ENCODE measurements at places on chromosomes 6 and 20.

- peak; percentile 42 for DNase-seq
These were observed 37.6 kb upstream of the MPC1 start for GRCh38 chr6:166420351-166420750.

GRCh38 chr6:157322792-157323254 is 496 bp downstream of the TMEM242 start:
- DNase-seq = no peak

- peak; percentile 28 for DNase-seq
These were observed 40.3 kb upstream of the PRND start for GRCh38 chr20:4681401-4681800.

DNA sequence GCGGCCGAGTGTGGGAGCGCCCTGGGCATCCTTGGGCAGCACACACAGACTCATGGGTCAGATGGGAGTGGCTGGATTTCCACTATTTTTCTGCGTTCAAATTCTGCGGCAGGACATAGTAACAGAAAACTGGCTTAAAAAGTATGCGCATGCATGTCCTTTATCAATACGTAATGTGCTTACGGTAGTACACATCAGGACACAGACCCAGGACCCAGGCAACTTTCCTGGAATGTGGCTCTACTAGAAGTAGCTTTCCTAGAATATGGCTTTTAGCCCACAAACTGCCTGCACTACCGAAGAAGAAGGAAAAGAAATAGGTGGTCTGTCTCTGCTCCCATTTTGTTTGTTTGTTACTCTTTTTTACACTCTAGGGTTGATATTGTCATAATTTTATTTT is 43.4 kb upstream of the SHLD1 start:
- no peak for DNase-seq

- DNase-seq = no peak
These were observed 191.7 kb upstream of the TCF21 start for GRCh38 chr6:133697185-133697584.

- DNase-seq = no peak
These were observed 29.4 kb downstream of the SIM1 start for GRCh38 chr6:100435299-100435698.

DNA sequence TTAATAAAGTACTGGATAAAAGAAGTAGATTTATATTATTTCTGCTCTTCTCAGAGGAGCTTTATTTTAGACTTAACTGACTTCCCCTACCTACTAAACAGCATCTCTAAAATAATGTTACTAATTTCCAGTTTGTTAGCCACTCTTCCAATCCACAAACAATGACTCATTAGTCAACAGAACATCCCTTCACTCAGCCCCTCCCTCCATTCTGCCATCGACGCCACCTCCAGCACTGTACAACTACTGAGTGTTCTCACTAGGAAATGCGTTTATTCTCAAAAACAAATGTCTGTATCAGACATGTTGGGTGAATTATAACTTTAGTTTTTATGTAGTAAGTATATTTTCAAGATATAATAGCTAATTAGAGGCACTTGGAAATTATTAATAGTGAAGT is 427.0 kb downstream of the EYS start:
- no peak for DNase-seq

GRCh38 chr20:25510202-25510601 is 75.1 kb downstream of the NINL start:
- no peak for DNase-seq

GRCh38 chr6:2196079-2196679 is 49.2 kb downstream of the GMDS start:
- peak; percentile 56 for DNase-seq

- DNase-seq = no peak
These were observed 65.9 kb downstream of the AIG1 start for GRCh38 chr6:143126574-143126941.

GRCh38 chr20:41221614-41222218 is 84.4 kb downstream of the PLCG1 start:
- DNase-seq = no peak

DNA sequence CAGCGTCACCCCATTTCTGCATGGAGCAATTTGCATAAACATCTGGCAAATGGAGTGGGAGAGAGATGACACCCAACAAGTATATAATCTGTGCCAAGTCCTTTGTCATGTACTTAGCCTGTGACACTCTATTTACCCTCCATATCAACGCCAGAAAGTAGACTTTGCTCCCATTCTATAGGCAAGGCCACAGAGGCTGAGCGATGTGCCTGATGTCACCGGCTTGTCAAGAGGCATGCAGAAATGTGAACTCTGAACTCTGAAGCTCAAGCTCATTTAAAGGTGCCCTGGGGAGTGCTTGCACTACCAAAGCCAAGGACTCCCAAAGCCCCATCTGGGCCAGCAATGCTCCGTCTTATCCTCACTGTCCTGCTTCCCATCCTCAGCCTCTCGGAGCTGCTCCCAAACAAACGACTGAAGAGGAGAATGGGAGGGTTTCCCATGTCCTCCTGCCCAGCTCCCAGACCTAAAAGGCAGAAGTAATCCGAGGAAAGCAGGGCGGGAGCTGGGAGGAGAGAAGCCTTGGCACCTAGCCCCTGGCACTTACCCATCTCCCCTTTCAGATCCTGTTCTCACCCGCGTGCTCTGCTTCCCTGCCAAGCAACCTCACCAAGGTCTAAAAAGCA is 9.2 kb downstream of the CPNE5 start:
- no peak for DNase-seq

GRCh38 chr6:56637640-56638039 is 5.0 kb downstream of the DST start:
- peak; percentile 72 for DNase-seq

GRCh38 chr6:13681305-13682061 is 30.2 kb downstream of the RANBP9 start:
- DNase-seq = no peak

- DNase-seq = peak; percentile 10
These were observed 5.9 kb downstream of the CD2AP start for GRCh38 chr6:47483516-47483852.

GRCh38 chr20:59784365-59784764 is 149.1 kb downstream of the SYCP2 start:
- no peak for DNase-seq

GRCh38 chr6:16184129-16184528 is 54.3 kb upstream of the GMPR start:
- peak; percentile 22 for DNase-seq

- DNase-seq = no peak
These were observed 36.1 kb upstream of the JAG1 start for GRCh38 chr20:10709916-10710315.

DNA sequence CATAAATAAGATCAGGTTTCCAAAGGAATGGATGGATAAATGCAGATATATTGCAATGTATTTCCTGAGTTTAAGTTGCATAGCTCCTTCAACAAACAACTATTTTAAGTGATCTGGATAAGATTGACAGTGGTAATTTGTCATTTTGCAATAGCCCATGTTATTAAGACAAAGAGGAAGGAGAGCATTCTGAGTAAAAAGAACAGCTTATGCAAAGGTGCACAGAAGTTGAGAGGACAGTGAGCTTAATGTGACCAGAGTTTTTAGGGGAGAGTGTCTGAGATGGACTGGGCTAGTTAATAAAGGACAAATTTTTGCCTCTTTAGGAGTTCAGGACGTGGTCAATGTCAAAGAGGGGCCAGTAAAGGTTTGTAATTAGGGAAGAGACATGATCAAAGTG is 48.8 kb upstream of the FBXO30 start:
- no peak for DNase-seq

DNA sequence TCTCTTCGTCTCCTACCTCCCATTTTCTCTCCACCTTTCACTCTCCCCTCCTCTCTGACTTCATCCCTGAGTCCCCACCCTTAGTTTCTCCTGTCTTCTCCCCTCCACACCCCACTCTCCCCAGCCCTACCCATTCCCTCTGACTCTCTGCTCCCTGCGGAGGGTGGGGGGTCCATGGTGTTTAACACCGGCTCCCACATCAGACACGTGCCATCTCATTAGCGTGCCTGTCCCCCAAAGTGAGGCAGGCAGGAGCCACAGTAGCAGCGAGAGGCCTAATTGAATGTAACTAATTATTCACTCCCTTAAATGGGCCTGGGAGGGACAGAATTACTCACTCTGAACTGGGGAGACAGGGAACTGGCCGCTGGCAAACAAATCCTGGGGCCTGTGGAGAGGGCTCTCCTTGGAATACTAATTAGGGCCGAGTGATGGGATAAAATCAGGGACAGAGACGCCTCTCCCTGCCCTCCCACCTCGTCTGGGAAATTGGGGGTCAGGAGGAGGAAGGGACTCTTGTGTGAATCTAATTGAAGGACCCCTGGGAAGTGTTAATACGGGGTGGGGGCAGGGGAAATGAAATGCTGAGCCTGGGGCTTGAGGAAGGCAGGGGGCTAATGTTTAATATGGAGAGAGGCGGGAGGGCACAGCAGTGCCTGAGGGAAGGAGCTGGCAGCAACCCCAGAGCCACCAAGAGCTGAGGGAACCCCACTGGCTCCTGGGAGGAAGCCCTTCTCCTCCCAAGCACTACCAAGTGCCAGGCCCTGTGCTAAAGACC is 17.9 kb downstream of the CD40 start:
- no peak for DNase-seq

DNA sequence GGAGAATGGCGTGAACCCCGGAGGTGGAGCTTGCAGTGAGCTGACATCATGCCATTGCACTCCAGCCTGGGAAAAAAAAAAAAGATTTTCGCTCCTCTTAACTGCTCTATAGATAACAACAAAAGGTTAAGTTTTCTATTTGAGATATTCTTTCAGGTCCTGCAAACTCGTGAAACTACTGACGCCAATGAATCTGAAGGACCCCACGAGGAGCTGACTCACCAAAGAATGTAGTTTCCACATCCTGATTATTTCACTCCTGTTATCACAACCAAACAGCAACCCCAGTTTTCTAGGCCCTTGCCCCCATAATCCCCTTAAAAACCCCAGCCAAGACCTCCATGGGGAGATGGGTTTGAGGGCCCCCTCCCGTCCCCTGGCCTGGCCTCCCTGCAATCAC is 58.7 kb downstream of the OTOR start:
- DNase-seq = no peak

DNA sequence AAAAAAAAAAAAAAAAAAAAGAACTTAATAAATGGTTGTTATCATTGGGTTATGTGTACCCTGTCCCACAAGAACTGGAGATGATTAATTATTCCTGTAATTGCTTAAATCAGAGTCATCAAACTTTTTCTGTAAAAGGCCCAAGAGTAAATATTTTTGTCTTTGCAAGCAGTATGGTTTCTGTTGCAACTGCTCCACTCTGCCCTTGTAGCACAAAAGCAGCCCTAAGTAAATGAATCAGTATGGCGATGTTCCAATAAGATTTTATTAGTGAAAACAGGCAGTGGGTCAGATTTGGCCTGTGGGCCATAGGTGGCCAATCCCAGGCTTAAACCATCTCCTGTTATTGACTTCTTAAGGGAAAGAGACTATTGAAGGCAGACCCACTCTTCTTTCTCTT is 252.7 kb downstream of the TSHZ2 start:
- peak; percentile 53 for DNase-seq

- DNase-seq = no peak
These were observed 33.0 kb downstream of the SPATA2 start for GRCh38 chr20:49882171-49882970.

DNA sequence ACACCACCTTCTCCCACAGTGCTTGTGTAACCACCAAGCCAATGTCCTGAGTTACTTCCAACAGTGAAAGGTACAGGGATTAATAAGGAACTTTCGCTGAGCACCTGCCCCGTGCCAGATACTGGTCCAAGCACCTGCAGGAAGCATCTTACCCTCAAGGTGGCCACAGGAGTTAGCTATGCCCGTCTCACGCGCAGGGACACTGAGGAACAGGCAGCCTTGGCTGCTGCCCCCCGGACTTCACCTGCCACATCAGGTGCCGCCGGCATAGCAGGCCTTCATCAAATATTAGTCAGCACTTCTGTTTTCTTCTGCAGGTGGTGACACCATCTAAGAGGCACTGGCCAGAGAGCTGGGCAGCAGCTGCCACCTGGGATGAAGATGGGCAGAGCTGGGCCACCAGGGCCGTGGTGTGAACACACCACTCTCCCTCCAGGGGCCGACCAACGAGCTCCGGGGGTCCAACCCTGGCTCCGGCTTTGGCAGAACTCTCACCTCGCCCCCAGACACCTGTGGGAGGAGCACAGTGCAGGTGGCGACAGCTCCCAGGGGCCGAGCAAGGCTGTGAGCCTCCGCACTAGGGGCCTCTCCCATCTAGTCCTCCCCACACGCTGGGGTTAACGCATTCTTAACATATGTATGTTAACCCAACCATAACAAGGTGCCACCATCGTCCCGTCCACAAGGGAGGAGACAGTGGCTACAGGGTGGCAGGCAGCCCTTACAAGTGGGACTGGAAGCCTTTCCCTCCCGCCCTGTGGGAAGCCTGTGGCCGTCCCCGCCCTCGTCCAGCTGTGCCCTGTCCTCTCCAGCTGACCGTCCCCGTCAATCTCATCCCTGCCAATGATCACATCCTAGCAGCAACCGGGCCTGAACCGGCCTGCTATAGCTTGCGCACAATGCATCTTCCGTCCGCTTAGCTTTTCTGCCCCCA is 2.9 kb upstream of the PPDPF start:
- no peak for DNase-seq

GRCh38 chr6:5135788-5136376 is 50.7 kb downstream of the PPP1R3G start:
- DNase-seq = peak; percentile 40

- DNase-seq = no peak
These were observed 183.0 kb downstream of the TASP1 start for GRCh38 chr20:13455713-13456112.

DNA sequence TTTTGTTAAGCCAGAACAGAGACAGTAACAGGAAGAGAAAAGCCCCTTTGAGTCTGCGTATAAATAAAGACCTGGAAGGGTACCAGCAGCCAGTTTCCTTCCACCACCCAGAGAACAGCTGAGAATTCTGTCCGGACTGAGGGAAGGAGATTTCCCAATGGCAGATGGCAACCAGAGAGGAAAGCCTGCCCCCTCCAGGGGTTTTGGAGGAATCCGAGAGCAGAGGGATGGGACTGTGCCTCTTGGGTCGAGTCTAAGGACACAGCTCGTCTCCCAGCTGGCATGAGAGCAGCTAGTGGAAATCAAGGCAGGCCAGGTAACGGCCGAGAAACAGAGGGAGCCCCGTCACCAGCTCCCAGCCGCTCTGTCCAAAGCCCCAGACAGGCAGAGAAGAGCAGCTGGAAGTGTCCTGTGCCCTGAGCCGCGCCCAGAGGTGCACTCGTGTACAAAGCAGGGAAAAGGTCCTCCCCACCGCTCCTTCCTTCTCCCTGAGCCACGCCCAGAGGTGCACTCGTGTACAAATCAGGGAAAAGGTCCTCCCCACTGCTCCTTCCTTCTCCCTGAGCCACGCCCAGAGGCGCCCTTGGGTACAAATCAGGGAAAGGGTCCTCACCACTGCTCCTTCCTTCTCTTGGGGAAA is 134.0 kb upstream of the SNX9 start:
- DNase-seq = no peak

GRCh38 chr6:25351485-25351884 is 72.3 kb downstream of the CARMIL1 start:
- no peak for DNase-seq

DNA sequence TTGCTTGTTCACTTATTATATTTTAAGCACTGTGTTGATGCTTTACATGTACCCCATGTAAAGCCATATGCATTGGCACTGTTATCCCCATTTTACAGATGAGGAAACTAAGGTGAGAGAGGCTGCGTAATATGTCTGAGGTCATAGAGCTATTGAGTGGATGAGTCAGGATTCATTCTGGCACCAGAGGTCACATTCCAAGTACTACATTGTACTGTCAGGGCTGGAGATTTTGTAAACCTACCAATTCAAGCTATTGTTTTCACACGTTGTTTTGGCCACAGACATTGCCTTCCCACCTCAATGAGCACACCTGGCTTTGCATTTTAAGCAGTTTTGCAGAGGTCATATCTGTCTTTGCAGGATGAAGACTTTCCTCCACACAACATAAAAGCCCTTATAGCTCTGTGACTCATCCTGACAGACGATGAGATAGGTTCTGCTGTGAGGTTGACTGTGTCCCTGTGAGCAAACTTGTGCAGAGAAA is 33.2 kb downstream of the ANKS1A start:
- peak; percentile 83 for DNase-seq

Measured in mesenchymal stem cell (in vitro differentiated cells and primary cell).